Upper lobe of right lung (tissue), 1 donor: ENCODE measurements at places on chromosomes 2 and 18. TPM values are rescaled to one million over a fixed set of nuclear protein-coding genes. Genes with fewer than 3 reads are reported as not detected.

GRCh38 chr2:106581755-106582147, 94.6 kb downstream of the CD8B2 start:
- DNase-seq: no peak

DNA sequence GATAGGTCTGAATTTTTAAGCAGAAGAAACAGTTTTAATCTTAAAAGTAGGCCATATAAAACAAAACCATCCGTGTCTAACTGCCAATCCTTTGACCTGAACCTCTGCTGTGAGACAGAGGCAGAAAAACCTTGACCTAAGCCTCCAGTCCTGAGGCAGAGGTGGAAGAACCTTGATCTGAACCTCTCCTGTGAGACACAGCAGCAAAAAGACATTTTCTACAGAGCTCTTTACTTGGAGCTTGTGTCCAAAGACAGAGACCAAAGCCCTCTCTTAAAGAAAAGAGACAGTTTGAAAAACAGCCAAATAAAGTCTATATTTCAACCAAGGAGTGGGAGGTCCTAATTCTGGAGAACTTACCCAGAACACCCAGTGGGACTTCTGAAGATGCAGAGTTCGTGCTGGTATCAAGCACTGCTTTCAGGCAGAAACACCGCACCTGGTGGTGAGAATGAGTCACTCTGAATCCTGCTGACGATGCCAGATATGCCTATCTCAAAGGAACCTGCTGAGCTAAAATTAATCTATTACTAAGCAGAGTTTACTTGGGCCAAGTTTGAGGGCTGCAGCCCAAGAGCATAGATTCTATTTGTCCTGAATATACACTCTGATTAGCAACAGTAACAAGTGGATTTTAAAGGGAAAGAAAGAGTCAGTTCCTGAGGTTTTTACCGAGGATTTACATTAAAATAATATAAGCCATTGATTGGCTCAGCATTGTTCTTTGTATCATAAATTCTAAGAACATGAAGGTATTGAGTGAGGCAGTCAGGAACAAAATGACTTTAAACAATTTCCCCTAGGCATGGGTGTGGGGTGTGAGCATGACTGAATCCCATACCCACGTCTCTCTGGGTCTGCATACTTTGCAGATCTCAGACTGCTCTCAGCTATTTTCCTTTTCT, 806.4 kb downstream of the TRIB2 start:
- DNase-seq: no peak

Gene SCYGR4
- not detected for total RNA-seq

DNA sequence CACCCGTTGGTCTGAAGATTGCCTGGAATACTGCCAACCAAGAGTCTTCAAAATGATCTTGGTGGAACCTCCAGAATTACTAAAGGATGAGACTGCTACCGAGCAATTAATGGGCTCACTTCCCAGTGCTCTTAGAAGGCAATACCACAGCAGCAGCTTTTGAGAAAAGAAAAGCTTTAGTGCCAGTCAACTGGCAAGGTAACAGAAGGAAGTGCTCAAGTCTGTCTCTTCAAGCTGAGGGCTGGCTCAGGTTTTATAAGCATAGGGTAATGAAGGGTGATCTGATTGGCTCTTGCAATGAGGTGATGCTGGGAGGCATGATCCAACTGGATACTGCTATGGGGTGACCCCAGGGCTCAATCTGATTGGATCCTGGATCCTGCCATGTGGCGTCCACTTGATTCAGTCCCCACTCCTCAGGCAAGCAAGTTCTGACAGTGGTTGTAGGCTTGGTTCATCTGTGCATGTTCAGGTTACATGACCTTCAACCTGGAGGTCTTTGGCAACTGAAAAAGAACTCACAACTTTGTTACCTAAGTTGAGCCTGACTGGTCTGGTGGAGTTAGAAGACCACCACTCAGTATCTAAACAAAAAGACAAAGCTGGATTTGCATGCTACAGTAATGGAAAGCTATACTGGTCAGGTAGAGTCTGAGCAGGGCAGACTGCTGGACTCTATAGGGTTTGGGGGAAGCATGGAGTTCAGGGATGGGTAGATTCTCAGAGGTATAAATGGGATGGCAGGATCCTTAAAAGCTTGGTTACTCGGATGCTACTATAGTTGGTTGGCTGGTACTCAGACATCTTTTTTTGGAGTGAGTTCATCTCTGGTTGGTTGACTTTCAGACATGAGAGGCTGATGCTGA, 14.0 kb upstream of the RIF1 start:
- DNase-seq: no peak

GRCh38 chr18:36176711-36177110, 10.6 kb upstream of the MOCOS start:
- no peak for DNase-seq

GRCh38 chr2:163665817-163666216, 70.0 kb downstream of the FIGN start:
- no peak for DNase-seq

- no peak for DNase-seq
Measured at GRCh38 chr18:32298171-32298667, 108.4 kb downstream of the MEP1B start.

DNA sequence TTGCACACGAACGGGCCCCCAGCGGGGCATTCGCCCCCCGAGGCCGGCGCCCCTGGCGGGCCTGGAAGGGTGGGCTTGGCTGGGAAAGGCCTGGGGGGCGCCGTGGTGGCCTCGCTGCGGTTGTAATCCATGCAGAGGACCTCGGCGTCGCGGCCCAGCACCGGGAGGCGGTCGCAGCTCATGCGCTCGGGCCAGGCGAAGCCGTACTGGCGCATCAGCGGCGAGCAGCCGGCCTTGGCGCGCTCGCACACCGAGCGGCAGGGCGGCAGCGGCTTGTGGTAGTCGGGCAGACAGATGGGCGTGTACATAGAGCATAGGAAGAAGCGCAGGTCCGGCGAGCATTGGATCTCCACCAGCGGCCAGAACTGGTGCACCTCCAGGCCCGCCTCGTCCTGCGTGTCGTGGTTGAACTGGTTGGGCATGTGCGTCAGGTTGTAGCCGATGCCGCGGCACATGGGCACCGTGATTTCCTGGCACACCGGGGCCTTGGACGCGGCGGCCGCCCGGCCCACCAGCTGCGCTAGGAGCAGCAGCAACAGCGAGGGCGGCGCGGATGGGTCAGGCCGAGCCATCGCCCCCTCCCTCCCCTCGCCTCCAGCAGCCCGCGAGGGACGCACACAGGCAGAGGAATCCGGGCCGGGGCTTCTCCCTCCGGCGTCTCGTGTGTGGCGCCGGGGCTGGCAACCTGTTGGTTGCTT, 1.4 kb downstream of the FZD5 start:
- peak; percentile 78 for DNase-seq

GRCh38 chr18:76169733-76170132, 325.3 kb downstream of the ZNF516 start:
- no peak for DNase-seq

Gene OSR1
- total RNA-seq: 9.7 TPM

DNA sequence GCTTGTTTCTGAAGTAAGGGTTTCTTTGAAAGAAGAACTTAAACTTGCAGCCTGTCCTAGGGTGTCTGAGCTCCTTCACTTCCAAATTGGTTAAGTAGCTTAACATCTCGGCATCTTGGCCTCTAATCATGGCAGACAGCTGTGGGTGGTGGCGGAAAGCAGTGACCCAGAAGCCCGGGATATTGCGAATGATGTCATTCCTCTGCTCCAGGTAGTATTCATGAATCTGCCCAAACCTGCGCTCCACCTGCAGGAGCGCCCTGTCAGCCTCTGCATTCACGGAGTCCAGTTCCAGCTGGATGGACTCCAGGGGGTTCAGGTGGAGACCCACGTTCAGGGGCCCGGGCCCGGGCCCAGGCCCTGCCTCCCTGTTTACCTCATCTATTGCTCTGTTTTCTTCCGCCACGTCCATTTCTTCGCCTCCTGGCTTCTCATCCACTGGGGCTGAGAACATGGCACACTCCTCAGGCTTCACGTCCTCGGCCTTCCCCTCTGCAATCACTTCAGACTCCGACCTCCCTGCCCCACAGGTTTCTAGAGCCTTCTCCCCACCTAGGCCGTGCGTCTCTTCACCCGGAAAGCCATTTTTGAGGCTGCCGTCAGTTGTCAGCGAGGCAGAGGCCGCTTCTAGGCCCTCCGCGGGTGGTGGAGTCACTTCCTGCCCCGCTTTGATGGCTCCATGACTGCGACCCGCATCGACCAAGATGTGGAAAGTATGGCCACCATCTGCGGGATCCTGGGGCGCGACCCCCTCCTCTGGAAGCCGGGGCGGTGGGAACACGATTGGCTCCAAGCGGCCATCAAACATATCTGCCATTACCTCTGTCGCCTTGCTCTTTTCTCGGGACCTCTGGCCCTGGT, 569 bp downstream of the TSPYL6 start:
- DNase-seq: no peak

DNA sequence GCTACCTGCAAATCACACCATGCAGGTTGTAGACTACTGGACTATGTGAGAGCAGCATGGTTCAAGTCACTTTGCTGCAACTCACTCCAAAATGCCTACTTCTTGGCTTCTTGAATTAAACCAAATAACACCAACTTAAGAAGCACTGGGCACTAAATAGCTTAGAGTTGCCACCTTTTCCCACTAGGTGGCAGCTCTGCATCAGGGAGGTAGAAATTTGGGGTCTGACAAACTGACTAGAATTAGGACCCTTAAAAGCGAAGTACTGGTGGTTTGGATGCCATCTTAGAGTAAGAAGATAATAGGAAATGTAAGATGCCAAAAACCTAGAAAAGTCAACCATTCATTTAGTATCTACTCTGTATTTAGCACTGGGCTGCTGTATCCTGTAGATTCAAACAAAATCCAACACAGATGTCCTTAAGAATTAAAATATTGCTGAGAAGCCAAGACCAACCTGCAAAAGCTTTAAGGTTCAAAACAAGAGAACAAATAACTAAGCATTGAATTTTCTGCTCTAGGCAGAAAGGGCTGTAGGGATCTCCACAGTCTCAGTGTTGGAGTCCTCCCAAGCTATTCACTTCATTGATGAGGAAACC, 65.5 kb downstream of the CCBE1 start:
- no peak for DNase-seq

DNA sequence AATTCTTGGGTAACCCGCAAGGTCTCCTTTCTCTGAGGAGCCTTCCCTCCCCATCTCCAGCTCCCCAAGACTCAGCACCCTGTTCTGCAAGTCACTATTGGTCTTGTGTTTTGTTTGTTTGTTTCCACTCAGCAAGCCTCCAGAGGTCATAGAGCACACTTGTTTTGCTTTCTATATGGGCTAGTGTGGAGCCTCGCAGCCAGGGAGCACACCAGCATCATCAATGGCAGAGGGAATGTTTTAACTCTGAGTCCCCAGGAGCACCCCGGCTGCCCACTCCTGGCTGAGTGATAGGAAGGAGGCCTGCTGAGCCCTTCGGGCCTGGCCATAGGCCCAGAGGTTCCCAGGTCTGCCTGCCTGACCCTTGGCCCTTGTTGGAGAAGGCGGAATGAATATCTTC, 36.6 kb downstream of the GLI2 start:
- DNase-seq: no peak

Gene UGT1A3
- total RNA-seq: not detected

- no peak for DNase-seq
Measured at GRCh38 chr2:213496226-213496625, 212.0 kb downstream of the SPAG16 start.

DNA sequence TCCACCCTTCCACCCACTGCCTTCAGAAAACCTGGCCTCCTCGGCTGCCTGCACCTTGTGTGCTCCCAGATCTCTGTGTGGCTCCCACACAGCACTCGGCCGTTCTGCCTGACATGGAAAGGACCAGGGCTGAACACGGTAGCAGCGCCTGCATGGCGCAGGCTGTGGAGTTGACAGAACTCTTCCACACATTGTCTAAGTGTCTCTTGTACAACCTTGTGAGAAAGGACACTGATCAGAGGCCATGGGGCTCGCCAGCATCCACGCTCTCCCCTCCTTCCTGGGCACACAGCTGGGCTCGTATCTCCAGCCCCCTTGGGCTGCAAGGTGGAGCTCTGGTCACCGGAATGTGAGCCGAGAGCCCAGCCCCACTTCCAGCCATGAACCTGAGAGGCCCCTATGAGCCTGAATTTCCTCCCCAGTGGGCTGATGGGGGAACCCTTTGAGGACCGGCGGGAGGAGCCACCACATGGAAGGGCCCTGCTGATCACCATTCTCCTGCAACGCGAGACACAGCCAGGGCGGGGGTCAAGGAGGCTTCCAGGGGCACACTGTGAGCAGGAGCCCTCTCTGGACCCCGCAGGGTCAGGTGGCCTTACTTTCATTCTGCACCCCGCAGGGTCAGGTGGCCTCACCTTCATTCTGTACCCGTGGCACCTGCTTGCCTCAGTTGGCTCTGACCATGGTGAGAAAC, 314.2 kb upstream of the MYT1L start:
- DNase-seq: no peak

Gene ADAM23
- 2.5 TPM for total RNA-seq

DNA sequence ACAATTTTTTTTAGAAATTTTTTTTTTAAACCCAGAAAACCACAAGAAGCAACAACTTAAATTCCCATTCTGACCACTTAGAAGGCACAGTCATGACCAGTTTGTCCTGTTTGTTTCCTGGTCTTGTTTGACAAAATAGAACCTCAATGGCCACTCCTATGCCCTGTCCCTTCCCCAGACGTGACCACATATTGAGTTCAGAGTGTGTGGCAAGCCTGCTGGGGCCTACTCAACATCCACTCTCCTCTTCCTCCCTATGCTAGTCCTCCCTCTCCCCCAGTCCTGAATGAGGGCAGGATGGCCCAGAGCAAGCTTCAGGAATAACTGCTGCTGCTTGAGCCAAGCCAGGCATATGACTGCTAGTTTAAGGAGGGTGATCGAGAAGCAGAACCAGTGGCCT, 89.6 kb downstream of the PRELID3A start:
- no peak for DNase-seq

Gene MERTK
- total RNA-seq: 17.3 TPM

DNA sequence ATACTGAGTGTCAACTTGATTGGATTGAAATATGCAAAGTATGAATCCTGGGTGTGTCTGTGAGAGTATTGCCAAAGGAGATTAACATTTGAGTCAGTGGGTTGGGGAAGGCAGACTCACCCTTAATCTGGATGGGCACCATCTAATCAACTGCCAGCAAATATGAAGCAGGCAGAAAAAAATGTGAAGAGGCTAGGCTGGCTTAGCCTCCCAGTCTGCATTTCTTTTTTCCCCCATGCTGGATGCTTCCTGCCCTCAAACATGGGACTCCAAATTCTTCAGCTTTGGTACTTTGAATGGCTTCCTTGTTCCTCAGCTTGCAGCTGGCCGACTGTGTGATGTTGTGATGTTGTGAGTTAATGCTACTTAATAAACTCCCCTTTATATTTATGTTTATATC, 577.4 kb downstream of the CPS1 start:
- DNase-seq: no peak

Gene TMEM17
- 2.0 TPM for total RNA-seq

Gene ZSWIM2
- total RNA-seq: not detected

- DNase-seq: no peak
Measured at GRCh38 chr2:195468771-195469170, 188.3 kb upstream of the SLC39A10 start.

GRCh38 chr2:128408349-128409305, 90.0 kb upstream of the HS6ST1 start:
- peak; percentile 57 for DNase-seq

- DNase-seq: no peak
Measured at GRCh38 chr2:37389989-37390765, 45.7 kb downstream of the QPCT start.

Gene SETBP1
- 39.5 TPM for total RNA-seq

- DNase-seq: no peak
Measured at GRCh38 chr18:46160050-46160798, 56.0 kb downstream of the HAUS1 start.

Gene RNF152
- 21.2 TPM for total RNA-seq

Gene CDC42EP3
- total RNA-seq: 71.1 TPM

Gene MITD1
- 21.2 TPM for total RNA-seq

Gene GNAL
- 4.3 TPM for total RNA-seq

GRCh38 chr2:4844881-4845280, 847.3 kb upstream of the SOX11 start:
- DNase-seq: no peak
